Ovary (tissue), 10 donors: ENCODE measurements at places on chromosomes 3 and 15. TPM values are rescaled to one million over a fixed set of nuclear protein-coding genes. Genes with fewer than 3 reads are reported as not detected.

The MAP1A gene
- 24.3 TPM for total RNA-seq

- no peak overlapping the region for H3K4me3 ChIP-seq
- peaks cover 2% of the 10 kb centered on the region for H3K4me1 ChIP-seq
- H3K36me3 ChIP-seq: no peaks in the 10 kb centered on the region
- H3K27me3 ChIP-seq: no peaks in the 10 kb centered on the region
- no peak for DNase-seq
These were observed 58.6 kb downstream of the PRICKLE2 start for GRCh38 chr3:64166584-64167162.

- H3K36me3 ChIP-seq: no peaks in the 10 kb centered on the region
- no peak for DNase-seq
- no peaks in the 10 kb centered on the region for H3K27me3 ChIP-seq
- H3K4me1 ChIP-seq: no peaks in the 10 kb centered on the region
- H3K27ac ChIP-seq: no peak overlapping the region
- H3K4me3 ChIP-seq: no peak overlapping the region
These were observed 51.4 kb downstream of the DNAJB8 start for GRCh38 chr3:128415200-128415772.

The ADAMTS7 gene
- total RNA-seq: 6.1 TPM

The TGFBR2 gene
- total RNA-seq: 53.8 TPM

The RBP2 gene
- not detected for total RNA-seq
